CD8-positive, alpha-beta memory T cell (primary cell): ENCODE measurements at places on chromosomes 1 and 21. TPM values are rescaled to one million over a fixed set of nuclear protein-coding genes. Genes with fewer than 3 reads are reported as not detected.

The CD84 gene
- 25.1 TPM for total RNA-seq

- DNase-seq: no peak
Observed at GRCh38 chr1:68049941-68050878, at the start of gene DIRAS3. TSS of gene DIRAS3 (minus strand) at chr1:68050627. CDS start at chr1:68047297, 3,330 bp downstream.

The RAB42 gene
- 0.47 TPM for total RNA-seq

The CR1 gene
- 3.7 TPM for total RNA-seq

The MFN2 gene
- total RNA-seq: 97.2 TPM

DNA sequence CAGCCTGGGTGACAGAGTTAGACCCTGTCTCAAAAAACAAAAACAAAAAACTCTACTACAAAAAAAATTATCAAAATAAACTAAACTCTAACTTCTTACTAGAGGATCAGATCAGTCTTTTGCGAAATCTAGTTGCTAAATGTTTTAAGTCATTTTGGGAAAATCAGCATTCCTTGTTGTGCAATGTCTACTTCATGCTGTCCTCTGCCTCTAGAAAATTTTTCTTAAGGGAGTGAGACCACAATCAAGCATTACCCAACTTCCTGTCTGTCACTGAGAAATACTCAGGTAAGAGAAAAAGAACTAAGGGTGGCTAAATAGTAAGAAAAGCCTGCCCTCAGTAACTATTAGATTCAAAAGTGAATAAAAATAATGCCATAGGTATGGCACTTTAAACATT, 67.2 kb upstream of the FOXD3 start:
- DNase-seq: no peak

- no peak for DNase-seq
Observed at GRCh38 chr1:98048751-98049325, 128.0 kb upstream of the DPYD start.

The CAMTA1 gene
- 61.7 TPM for total RNA-seq

DNA sequence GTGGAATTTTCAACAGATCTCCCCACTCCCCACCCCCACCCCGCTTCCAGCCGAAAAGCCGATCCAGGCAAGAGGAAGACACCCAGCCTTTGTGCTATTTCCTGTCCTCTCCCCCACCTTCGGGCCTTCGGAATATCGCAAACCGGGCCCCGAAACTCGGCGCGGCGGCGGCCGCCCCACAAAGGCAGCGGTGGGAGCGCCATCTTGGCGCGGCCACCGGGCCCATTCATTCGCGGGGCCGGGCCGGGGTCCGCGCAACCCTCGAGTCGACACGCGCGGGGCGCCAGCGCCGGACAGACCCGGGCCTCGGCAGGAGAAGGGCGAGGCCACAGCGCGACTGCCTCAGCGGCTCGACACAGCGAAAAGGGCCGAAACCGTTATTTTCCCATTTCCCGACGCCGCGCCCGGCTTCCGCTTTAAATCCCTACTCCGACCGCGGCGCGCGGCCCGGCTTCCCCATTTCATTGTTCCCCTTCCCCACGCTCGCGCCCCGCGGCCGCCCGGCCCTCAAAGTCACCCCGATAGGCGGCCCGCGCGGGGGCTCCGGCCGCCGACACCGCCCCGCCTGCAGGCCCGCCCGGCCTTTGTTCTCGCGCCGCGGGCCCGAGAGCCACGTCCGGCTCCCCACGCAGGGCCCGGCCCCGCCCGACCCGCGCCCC, 911 bp downstream of the GNB1 start:
- DNase-seq: peak; percentile 37

The IVL gene
- total RNA-seq: not detected

The SERTAD4 gene
- not detected for total RNA-seq

The RAB3B gene
- 0.13 TPM for total RNA-seq

DNA sequence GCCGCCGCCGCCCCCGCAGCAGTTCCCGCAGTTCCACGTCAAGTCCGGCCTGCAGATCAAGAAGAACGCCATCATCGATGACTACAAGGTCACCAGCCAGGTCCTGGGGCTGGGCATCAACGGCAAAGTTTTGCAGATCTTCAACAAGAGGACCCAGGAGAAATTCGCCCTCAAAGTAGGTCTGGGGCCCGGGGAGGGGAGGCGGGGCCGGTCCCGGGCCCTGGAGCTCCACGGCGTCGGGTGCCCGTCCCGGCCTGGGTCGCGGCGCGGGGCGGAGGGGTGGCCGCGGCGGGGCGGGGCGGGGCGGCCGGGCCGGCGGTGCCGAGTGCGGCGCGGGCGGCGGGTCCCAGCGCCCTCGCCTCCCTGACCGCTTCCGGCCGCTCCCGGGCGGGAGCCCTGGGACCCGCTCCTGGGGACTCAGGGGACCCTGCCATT, 646 bp downstream of the MAPKAPK2 start:
- peak; percentile 25 for DNase-seq

DNA sequence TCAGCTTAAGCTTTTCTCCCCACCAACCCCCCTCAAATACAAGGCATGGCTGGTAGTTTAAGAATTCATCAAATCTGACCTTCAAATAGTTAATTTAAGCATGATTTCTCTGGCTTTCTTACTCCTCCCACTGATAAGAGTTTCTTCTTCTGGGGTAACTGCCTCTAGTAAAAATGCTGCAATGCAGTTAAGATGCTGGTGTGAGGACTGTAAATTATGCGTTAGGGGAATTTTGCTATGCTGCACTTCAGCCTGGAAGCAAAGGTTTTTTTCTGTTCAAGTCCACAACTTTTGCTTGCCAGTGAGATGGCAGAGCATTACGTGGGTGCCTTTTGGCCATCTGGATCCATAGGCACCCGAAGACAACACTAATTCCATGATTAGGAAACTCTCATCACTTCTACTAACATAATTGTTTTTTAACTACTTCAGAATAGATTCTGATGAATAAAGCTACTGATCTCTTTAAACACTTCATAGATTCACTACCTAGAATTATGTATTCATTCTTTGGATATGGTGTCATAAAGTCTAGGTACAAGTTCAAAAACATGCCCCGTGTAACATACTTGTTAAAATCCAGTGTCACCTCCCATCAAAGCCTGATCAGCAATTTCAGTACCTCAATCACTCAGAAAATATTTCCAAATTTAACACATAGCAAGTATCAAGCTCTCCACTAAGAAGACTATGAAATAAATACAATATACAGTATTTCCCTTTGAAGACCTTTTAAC, 8.8 kb upstream of the SMYD2 start:
- DNase-seq: no peak

DNA sequence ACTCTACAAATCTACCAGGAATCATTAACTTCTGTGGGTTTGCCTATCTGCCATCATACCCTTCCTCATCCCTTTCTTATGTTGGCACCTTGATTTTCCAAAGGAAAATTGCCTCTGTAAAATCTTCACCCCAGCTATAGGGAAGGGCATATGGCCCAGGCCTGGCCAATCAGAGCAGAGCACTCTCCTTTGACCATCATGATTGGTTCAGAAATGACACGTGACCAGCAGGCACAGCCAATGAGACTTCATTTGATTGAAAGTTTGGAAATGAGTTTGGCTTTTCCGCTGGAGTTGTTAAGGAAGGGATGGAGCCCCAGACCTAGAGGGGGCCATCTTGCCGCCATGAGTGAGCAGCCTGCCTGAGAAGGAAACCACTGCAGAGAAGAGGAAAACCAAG, 35.1 kb upstream of the IFFO2 start:
- DNase-seq: no peak

DNA sequence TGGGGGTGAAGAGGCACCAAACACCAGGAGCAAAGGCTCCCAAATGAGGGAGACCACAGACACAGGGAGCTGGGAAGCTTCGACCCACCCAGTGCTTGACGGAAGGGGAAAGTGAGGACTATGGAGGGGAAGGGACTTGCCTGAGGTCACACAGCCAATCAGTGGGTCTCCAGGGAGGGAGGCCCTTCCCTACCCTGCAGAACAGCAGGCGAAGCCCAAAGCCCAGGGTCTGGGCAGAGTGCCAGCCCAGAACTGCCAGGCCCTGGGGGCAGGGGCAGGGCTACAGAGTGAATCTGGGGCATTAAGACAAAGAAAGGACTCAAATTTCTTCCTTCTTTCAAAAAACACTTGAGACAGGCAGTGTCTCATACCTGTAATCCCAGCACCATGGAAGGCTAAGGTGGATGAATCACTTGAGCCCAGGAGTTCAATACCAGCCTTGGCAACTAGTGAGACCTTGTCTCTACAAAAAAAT, 45.5 kb upstream of the ECE1 start:
- DNase-seq: no peak

The ANGPTL3 gene
- total RNA-seq: not detected

The PRPF38B gene
- total RNA-seq: 74.8 TPM

GRCh38 chr1:206464456-206464964, 5.8 kb upstream of the IKBKE start:
- DNase-seq: no peak

DNA sequence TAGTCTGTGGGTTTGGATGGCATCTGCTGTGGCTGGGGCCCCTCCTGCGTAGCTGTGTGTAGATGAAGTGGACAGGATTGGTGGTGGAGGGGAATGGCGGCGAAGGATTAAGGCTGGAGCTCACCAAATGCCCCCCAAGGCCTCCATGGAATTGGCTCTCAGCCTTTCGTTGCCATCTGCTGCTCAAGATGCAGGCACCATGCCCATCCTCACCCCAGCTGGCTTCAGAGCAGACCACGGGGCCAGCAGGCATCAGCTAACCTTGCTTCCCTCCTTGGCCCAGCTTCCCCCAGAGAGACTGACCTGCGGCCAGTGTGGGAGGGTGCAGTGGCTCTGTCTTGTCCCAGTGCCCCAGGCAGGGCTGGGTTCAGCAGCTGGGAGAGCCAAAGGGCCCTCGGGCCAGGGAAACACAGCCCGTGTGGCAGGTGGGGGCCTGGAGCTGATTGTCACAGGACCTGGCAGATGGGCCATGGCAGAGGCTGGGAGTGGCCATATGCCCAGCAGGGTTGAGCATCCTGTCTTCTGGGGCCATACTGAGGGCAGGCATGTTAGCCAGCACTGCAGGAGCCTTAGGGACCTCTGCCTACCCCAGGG, 66.8 kb upstream of the ACTL8 start:
- DNase-seq: no peak

The CYP4A22 gene
- total RNA-seq: not detected
